ENCODE measurements at places on chromosomes 7 and 10. TPM values are rescaled to one million over a fixed set of nuclear protein-coding genes. Genes with fewer than 3 reads are reported as not detected.

DNA sequence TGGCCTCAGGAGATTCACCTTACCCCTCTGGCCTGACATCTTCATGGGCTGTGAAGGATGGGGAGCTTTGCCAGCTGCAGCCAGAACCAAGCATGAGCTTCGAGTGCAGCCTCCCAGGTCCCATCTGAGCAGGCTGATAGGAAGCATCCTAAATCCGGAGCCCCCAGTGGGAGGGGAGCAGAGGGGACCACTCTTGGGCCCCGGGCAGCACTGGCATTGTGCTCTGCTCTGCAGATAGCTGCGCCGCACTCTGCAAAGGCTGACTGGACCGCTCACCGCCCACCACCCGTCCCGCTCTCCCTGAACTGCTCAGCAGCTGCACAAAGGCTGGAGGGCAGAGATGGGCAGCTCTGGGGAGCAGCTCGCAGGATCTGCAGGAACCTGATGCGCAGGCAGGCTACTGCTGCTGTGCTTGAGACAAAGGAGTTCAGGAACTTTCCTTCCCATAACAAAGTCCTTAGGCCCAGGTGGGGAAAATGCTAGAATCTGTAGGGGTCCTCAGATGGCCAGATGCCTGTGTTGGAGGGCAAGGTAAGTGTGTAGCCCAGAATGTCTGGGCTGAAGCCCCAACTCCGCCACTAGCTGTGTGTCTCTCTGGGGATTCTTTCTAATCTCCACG lies 51.8 kb downstream of the ARHGAP22 start:
- DNase-seq: no peak

Gene SPDYE17
- not detected for total RNA-seq

Gene OPN1SW
- not detected for total RNA-seq

Gene LOXL4
- total RNA-seq: 15.5 TPM

All from aorta (tissue), 5 donors.